ENCODE measurements at places on chromosomes 3 and 15.

DNA sequence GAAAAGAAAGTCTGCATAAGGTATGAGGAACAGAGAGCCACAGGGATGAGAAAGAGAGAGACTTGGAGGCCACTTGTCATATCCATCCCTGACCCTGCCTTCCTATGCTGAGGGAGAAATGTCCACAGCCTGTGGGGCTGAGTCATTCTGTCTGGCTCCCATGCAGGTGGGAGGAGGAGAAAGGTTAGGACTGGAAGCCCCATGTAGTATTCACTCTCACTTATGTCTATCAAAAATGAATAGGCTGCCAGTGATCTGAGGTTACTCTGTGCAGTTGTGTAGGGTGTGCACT, 71.3 kb downstream of the RAB11A start:
- DNase-seq: peak; percentile 10

DNA sequence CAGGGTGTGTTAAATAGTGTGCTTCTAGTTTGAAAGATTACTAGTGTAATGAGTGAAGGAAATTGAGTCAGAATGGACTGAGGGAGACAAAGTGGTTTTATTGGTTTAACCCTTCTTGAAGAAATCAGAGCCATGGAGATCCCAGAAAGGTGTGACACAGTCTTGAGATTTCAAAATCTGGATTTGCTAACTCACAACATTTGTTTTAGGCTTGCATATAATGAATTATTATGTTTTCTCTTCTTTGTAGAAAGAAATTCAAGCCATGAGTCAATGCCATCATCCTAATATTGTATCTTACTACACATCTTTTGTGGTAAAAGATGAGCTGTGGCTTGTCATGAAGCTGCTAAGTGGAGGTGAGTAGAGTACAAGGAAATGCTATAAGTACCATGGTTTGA, 25.1 kb downstream of the OXSR1 start:
- DNase-seq: peak; percentile 31

- no peak for DNase-seq
These were observed 9.3 kb downstream of the GPR160 start for GRCh38 chr3:170047133-170047404.

GRCh38 chr3:23706111-23706510, 99.6 kb upstream of the UBE2E1 start:
- peak; percentile 46 for DNase-seq

- peak; percentile 39 for DNase-seq
These were observed 41.3 kb downstream of the ADAMTSL3 start for GRCh38 chr15:83695246-83695645.

GRCh38 chr3:25480811-25481210, 52.7 kb downstream of the RARB start:
- DNase-seq: no peak

DNA sequence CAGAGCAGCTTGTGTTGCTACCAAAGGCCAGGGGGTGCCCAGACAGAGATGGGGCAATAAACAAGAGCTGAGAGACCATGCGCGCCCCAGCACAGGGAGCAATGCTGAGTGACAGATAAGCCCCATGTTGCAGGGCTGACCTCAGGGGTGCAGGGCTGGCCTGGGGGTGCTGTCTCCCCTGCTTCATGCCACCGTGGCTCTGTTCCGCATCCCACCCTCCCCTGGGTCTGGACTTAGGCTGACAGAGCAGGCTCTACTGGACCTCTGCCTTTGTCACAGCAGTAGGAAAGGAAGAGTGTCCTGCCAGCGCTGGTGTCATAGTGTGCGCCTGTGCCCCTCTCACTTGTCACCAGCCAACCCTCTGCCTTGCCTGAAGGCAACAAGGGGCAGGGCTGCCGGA, 67.4 kb upstream of the IQSEC1 start:
- DNase-seq: no peak

DNA sequence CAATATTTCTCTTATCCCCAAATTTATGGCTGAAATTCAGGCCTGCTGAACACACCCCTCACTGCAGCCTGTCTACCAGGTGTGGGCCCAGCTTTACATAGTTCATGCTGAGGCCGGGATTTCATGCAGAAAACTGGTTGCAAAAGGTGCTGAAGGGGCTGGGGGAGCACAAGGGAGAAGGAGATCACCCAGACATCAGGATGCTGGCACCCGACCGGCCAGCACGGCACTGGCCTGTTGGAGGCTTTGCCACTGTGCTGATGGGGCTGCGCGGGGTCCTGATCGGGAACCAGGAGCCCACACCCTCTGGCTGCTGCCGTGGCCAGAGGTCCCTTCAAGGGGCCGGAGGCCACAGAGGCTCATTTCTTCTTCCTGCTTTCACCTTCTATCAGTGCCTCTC, 177.9 kb upstream of the C2CD4B start:
- no peak for DNase-seq

GRCh38 chr15:87374339-87374738, 882.2 kb downstream of the NTRK3 start:
- peak; percentile 10 for DNase-seq

DNA sequence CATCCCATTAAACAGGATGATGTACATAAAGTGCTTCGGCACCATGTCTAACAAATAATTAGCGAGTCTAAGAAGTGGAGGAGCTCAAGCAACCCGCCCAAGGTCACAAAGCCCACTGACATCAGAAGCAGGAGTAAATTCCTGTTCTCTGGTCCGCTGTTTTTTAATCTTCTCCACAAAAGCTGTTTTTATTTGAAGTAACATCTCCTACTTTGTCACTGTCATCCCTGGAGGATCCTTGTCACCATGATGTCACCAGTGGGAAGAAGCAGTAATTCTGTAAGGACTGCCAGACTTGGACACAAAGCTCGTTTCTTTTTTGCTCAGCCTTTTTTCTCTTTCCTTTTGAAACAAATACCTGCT, 216.2 kb downstream of the STT3B start:
- DNase-seq: no peak

DNA sequence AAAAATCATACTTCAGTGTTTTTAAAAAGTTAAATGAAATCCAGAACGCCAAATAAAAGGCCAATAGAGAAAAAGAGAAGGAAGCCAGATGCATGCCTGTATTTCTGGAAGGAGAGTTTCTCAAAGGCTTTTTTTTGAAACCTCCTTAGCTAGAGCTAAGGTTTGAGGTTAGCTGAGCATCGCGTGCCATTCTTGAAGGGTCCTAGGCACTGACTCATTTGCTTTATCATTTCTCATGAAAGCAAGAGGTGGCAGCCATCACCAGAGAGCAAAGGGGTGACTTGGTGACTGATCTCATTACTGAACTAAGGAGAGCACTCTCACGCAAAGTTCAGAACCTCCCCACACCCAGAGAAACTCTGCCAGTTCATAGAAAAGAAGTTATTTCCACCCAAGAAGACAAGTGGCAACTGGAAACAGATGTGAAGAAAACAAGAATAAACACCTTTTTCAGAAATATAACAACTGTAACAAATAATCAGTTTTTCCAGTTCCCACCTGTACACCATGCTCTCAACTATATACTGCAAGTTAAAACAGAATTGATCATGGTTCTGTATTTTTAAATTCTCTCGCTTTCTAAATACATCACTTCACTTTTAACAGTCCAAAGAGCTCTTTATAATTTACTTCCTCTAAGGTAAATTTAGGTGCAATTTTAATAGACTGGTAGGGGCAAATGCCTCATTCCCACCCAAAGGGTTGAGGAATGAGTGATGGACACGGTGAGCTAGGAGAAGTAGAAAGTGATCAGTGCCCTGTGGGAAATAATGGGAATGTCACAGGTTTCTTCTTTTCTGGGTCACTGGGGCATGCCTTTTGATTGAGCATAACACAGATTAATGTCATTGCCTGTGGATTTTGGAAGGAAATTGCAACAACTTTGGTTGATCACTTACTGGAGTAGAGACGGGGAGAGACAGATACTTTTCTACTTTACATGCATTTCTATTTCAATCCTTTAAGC, 24.7 kb downstream of the GPR15 start:
- DNase-seq: no peak

DNA sequence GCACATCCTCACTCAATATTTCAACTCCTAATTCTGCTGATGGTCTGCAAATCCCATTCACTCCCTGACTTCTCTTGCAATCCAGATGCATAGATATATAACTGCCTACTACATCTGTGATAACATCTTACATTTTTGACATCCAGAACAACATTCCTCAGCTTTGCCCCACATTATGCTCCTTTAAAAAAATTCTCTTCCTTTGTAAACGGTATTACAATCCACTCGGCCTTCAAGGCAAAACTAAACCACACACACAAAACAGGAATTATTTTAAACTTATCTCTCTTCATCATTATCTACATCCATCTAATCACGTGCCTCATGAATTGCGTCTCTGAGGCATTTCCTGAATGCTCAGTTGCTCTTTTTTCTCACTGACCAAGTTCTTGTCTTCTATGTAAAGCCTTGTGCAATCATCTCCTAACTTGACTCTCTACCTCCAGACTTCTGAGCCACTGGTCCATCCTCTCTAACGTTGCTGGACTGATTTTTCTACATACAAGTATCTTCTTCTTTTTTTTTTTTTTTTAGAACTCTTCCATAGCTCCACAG, 117.0 kb downstream of the SATB1 start:
- no peak for DNase-seq

DNA sequence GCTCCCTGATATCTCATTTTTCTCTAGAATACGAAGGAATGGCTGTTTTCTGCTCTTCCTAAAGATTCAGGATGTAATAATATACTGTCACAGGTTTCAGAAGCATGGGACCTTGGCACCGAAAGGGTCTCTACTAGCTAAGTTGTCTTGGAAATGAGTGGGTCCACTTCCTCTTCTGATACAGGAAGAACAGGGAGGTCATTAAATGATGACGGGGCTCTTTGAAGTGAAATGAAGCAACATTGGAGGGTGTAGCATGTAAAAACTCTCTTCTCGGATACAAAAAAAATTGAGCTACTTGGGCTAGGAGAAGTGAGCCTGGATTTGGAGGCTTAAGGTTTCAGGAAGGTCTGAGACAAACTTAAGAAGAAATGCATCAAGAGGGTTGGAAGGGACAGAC, 349.8 kb upstream of the TPRG1 start:
- DNase-seq: no peak

DNA sequence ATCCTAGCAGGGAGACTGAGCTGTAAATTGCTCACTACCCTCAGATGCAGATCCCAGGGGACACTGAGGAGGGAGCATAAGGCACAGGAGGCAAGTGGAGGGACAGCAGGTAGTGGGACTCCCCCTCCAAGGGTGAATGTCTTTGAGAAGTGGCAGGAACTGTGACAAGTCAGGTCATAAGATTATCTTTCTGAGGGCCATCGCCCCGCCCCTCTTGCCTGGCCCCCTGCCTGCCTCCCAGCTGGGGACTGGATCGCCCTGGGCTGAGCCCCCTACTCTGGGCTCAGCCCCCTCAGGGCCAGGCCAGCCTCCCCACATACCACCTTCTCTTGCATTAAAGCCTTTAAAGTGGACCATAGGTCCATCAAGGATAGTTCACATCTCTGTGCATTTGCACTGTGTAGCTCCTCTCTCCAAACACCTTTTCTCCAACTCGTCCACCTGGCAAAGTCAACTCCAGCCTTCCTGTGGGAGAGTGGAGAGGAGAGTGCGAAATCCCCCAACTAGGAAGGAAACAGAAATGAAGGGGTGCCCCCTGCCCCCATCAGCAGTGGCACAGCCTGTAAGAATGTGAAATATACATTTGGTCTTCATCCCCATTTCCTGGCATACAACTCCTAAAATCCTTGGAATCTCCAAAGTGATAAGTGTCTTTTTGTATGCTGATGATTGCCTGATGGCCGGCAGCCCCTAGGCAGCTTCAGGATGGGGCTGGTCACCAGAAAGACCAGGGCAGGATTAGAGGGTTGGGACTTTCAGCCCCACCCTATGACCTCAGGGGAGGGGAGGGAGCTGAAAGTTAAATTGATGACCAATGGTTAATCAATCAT, 14.7 kb downstream of the PIF1 start:
- DNase-seq: no peak

GRCh38 chr3:58167431-58168351, 43.1 kb downstream of the DNASE1L3 start:
- peak; percentile 65 for DNase-seq

- peak; percentile 99 for DNase-seq
These were observed 6.9 kb upstream of the IL16 start for GRCh38 chr15:81189583-81190283.

- DNase-seq: no peak
These were observed 1.1 kb upstream of the DNAJC13 start for GRCh38 chr3:132416161-132416560.

DNA sequence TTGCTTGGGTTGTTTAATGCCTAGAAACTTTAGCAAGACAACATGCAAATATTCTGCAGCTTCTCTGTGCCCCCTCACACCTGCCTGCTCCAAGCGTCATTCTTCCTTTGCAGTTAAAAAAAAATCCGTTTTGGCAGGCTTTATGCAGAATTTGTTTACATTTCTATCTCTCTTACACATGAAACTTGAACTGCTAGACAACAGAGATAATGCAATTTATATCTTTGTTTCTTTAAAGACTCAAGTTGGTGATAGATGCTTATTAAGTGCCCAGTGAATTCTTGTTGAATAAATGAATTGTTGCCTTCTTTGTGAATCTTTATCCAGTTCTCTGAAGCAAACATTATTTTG, 53.2 kb downstream of the CHST2 start:
- no peak for DNase-seq

DNA sequence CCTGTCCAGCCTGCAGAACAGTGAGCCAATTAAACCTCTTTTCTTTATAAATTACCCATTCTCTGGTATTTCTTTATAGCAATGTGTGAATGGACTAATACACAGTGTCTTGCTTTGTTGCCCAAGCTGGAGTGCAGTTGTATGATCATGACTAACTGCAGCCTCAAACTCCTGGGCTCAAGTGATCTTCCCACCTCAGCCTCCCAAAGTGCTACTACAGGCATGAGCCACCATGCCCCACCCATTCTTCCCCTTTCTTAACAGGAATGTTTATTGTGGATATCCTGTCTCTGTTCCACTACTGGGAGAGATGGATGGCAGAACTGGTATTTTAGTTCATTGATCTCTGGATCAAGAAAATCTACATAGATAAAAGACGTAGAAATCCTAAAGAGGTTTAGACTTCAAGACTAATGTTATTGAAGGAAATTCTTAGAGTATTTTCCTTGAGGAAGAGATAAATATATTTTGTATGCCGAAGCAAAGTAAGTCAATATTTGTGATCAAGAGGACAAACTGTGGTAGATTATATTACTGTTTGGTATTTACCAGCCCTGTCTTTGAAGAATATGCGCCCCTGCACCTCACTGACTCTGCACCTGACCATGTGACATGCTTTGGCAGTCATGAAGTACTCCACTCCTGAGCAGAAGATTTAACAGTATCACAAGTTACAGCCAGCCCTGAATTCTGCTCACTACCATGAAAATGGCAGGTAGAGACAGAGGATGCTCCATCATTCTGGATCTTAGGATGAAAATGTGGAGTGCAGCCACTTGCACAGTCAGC, 42.9 kb downstream of the UACA start:
- no peak for DNase-seq

GRCh38 chr3:83195243-83195642, 1433.8 kb upstream of the GBE1 start:
- DNase-seq: no peak

GRCh38 chr15:79853492-79854328, 43.1 kb downstream of the MTHFS start:
- peak; percentile 90 for DNase-seq

DNA sequence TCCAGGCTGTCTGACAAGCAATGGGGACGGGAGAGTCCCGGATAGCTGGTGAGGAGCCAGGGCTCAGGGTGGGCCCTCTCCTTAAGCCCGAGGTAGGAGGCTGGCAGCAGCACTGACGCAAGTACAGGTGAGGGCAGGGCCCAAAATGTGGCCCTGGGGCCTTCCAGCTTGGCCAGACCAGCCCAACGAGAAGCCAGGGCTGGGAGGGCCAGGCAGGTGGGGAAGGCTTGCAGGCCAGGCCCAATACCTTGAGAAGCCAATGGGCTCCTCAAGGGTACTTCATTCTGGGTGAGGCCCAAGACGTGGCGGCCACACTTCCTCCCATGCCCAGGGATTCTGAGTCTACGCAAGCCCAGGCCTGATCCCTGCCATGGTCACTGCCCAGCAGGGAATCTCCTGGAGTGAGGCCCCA, 37.2 kb downstream of the AMOTL2 start:
- DNase-seq: no peak
